ENCODE measurements at places on chromosomes 3 and 15. TPM values are rescaled to one million over a fixed set of nuclear protein-coding genes. Genes with fewer than 3 reads are reported as not detected.

DNA sequence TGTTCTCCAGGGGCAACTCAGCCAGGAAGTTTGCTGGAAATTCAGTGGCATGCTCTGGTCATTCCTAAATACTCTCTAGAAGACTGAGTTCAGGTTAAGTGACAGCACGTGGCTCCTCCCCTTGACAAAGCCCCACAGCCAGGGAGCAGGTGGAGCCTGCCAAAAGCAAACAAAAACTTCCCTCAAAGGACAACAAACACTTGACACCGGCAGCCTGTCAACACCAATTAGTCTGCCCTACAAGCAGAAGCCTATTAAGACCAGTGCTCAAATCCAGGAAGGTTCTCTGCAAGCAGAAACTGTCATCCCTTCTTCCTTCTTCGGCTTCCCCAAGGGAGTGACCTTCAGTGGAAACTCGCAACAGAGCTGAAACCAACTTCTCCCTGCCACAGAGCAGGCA, 5.0 kb downstream of the MEX3B start:
- no peak overlapping the region for H3K27ac ChIP-seq
- no peak overlapping the region for H3K4me3 ChIP-seq
- DNase-seq = no peak
- H3K36me3 ChIP-seq = no peaks in the 10 kb centered on the region
- H3K27me3 ChIP-seq = no peaks in the 10 kb centered on the region

DNA sequence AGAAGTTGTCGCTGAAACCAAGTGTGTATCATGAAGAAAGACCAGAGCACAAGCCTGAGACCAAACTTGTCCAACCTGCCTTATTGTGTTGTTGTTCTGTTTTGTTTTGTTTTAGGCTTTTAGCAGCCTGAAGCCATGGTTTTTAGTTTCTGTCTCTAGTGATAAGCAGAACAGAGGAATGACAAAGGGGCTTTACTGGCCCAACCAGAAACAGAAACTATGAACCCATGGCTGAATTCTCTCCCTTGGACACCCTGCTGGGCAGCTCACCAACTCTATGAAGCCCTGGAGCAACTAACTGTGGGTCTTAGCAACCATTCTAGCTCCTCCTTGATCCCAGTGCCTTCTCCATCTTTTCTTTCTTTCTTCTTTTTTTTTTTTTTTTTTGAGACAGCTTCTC, 30.3 kb downstream of the HCLS1 start:
- DNase-seq = no peak
- H3K4me3 ChIP-seq = no peak overlapping the region
- no peaks in the 10 kb centered on the region for H3K27me3 ChIP-seq
- no peaks in the 10 kb centered on the region for H3K36me3 ChIP-seq

GOLIM4 gene
- total RNA-seq = 21.5 TPM

MAP6D1 gene
- 1.9 TPM for total RNA-seq

- no peaks in the 10 kb centered on the region for H3K27me3 ChIP-seq
- DNase-seq = no peak
- H3K36me3 ChIP-seq = no peaks in the 10 kb centered on the region
- H3K4me3 ChIP-seq = peak overlapping the region; percentile 90
- H3K4me1 ChIP-seq = peaks cover 29% of the 10 kb centered on the region
Measured at GRCh38 chr3:127822682-127823425, 539 bp upstream of the MGLL start.

IQCF5 gene
- not detected for total RNA-seq

GRCh38 chr15:92810418-92811138, 89.5 kb upstream of the CHD2 start:
- H3K4me3 ChIP-seq = peak overlapping the region; percentile 72
- no peaks in the 10 kb centered on the region for H3K27me3 ChIP-seq
- H3K36me3 ChIP-seq = no peaks in the 10 kb centered on the region
- peak; percentile 87 for DNase-seq

SCAANT1 gene
- not detected for total RNA-seq

- no peak overlapping the region for H3K27ac ChIP-seq
- H3K27me3 ChIP-seq = no peaks in the 10 kb centered on the region
- DNase-seq = no peak
- H3K4me1 ChIP-seq = peaks cover 59% of the 10 kb centered on the region
- no peak overlapping the region for H3K4me3 ChIP-seq
Measured at GRCh38 chr3:33807191-33807590, 8.8 kb downstream of the PDCD6IP start.

IGSF11 gene
- total RNA-seq = not detected

KNG1 gene
- total RNA-seq = not detected

GRCh38 chr3:159030138-159030670, 228.3 kb downstream of the MFSD1 start:
- no peak for DNase-seq
- H3K4me3 ChIP-seq = no peak overlapping the region
- no peak overlapping the region for H3K27ac ChIP-seq
- no peaks in the 10 kb centered on the region for H3K36me3 ChIP-seq
- no peaks in the 10 kb centered on the region for H3K27me3 ChIP-seq

DNA sequence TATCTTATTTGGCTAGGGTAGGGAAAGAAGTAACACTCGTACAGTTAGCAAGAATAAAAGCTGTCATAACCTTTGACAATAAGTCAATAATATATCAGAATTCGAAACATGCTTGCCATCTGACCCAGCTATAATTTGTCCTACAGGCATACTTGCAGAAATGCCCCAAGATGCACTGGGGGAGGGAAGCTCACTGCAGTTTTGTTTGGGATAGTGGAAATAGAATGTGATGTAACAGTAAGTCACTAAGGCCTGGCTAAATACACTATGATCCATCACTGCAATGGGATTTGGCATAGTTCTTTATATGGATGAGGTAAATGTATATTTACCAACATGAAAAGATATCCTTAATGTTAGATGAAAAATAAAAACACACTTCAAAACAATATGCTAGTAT, 25.5 kb upstream of the TMOD3 start:
- no peaks in the 10 kb centered on the region for H3K27me3 ChIP-seq
- no peak for DNase-seq
- no peak overlapping the region for H3K27ac ChIP-seq
- peaks cover 9% of the 10 kb centered on the region for H3K36me3 ChIP-seq

Data from MCF 10A (cell line).